NCI-H774 (cell line): ENCODE measurements at places on chromosomes 12 and 14.

DNA sequence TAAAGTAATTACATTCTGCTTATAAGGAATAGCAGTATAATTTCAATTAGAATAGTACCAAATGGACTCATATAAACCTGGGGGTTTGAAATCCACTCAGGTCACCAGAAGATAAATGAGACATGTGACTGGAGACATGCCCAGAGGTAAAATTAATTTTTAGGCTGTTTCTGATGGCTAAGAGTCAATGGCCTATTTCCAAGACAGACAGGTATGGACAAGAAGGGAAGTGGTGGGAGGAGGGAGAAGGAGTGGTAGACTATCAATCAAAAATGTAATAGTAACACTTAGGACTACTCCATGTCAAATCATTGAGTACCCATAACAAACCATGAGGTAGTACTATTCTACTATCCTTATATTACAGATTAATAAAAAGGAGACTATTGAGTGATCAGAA lies 544.0 kb downstream of the GALC start:
- no peak for DNase-seq

GRCh38 chr12:104175726-104176247 lies 37.8 kb upstream of the NFYB start:
- no peak for DNase-seq

- no peak for DNase-seq
Measured at GRCh38 chr12:111398530-111398929, 7.2 kb upstream of the SH2B3 start.

GRCh38 chr12:97075934-97076630 lies 169.0 kb downstream of the NEDD1 start:
- no peak for DNase-seq

DNA sequence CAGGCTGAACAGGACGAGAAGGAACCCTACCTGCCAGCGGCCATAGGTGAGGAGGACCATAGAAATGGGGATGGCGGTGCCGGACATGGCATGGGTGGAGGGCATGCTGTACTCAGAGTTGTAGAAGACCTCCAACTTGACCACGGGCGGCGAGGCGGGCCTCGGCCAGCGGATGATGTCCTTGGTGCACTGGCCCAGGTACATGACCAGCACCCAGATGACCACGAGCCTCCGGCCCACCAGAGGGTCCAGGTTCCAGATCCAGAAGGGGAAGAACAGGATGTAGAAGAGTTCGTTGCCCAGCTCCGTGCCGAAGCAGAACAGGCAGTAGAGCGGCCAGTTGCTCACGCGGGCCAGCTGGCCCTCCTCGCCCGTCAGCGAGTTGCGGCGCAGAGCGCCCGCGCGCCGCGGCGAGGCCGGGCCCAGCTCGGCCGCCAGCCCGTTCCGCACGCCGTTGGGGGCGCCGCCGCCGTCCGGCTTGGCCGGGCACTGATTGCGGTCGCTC lies 582 bp downstream of the SGPP1 start:
- DNase-seq: no peak

- DNase-seq: no peak
Measured at GRCh38 chr12:104749545-104749944, 208.5 kb downstream of the SLC41A2 start.

GRCh38 chr12:44677724-44678123 lies 198.4 kb downstream of the NELL2 start:
- DNase-seq: no peak

- no peak for DNase-seq
Measured at GRCh38 chr14:92568621-92569479, 55.3 kb downstream of the RIN3 start.

GRCh38 chr14:74324931-74325361 lies 22.2 kb upstream of the ABCD4 start:
- no peak for DNase-seq
